ENCODE measurements at places on chromosomes 5 and 9.

GRCh38 chr9:108186642-108187395 is 669.0 kb downstream of the ACTL7B start:
- DNase-seq = no peak

DNA sequence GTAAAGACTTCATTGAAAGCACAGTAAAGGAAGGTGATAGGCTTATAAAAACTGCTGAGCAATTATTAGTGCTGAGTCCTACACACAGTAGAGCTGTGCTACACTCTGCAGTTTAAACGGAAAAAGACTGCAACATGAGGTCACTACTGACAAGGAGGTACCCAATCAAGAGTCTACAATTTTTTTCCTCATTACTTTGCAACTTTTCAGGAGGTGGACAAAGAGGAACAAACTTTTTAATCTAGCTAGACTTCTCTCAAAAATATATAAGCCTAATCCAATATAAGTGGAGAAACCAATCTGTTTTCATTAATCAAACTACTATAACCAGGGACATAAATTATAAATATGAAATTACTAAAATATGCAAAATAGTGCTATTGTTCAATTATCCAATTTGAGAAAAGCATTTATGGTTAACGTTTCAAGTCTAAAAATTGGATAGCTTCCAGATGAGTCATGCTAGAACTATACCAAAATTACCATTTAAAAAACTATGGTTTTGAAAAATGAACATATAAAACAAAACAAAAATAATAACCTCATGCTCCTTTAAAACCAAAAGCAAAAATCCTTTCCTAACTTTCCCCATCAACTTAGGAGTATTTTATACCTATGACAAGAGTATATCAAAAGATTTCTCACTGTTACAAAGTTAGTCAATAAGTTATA is 37.7 kb downstream of the FAM13B start:
- no peak for DNase-seq

GRCh38 chr5:52789378-52789777 is 1.7 kb downstream of the ITGA1 start:
- no peak for DNase-seq

GRCh38 chr5:43840424-43841125 is 237.6 kb downstream of the NNT start:
- no peak for DNase-seq

DNA sequence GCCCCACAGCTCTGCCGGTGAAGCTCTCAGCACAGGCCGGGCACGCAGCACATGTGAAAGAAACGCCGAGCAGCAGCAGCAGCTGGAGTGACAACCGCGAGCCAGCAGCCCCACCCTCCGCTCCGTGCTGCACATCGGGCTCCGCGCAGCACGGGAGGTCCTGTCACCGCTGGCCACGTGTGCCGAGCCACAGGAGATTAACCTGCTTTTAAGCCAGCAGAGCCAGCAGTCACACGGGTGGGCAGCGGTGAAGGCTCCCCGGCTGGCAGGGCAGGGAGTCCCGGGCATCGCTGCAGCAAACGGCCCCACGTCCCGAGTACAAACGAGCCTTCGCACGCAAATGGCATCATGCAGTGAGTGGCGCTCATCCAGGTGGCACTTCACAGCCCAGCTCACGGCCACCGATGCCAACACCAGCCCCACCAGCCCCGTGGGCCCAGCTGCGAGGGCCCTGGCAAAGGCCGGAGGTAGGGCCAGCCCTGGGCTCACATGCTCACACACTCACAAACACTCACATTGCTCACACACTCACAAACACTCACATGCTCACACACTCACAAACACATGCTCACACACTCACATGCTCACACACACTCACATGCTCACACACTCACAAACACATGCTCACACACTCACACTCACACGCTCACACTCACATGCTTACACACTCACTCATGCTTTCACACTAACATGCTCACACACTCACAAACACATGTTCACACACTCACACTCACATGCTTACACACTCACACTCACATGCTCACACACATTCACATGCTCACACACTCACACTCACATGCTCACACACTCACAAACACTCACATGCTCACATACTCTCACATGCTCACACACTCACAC is 11.1 kb downstream of the CCDC187 start:
- DNase-seq = no peak

DNA sequence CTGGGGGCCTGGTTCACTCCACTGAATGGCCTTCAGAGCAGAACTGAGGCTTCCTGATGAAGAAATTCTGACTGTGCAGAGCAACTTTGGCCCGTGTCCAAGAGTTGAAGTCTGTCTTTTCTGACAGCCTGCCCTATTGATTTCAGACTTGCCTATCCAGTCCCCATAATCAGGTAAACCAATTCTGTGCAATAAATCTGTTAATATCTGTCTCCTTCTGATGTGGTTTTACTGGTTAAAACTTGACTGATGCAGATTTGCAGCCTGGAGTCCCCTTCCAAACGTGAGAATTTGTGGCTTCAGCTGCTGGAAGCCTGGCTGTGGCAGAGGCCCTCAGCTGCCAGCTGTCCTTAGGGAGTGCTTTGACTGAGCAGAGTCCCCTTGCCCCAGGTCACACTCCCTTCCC is 283.9 kb upstream of the ANKRD55 start:
- no peak for DNase-seq

DNA sequence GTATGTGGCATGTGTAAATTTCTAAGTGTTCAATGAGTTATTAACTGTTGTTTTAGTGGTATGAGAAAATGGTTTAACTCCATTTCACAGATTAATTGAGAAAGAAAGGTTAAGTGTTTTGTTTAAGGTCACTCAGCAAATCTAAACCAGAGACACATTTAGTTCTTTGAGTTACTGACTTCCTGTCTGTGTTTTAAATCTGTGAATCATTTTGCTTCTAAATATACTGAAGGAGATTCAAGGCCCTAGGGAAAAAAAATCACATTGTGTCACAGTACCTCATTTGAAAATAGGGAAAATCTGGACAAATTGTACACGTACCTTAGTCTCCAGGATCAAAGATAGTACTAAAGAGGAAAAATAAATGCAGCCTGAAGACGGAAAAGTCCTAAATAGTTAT is 368.2 kb downstream of the TMEM161B start:
- no peak for DNase-seq
